ENCODE measurements at places on chromosomes 13 and 19.

DNA sequence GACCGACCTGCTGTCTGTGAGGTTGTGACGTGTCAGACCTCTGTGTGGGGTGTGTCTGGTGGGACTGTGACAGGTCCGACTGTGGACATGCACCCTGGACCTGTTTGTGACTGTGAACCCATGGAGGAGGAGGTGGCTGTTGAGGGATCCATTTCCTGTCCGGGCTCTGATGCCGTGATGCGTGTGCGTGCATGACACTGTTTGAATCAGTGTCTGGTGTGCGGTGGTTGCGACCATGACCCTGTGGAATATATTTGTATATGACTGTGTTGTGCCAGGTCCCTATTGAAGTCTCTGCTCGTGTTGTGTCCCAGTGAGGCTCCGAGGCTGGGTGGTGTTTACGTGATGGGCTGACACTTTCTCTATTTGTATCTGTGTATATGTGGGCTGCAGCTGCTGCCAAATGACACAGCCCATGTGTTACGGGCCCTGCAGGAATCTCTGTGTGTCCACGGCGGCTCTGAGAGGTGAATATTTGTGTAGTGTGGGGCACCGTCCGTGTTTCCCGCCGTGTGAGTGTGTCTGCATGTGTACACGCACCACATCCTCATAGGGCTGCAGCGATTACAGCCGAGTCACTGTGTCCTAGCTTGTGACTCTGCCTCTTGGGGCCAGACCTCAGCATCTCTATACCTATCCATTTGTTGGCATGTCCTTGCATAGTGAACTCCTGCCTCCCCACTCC is 18.3 kb downstream of the CCDC97 start:
- DNase-seq, result no peak

DNA sequence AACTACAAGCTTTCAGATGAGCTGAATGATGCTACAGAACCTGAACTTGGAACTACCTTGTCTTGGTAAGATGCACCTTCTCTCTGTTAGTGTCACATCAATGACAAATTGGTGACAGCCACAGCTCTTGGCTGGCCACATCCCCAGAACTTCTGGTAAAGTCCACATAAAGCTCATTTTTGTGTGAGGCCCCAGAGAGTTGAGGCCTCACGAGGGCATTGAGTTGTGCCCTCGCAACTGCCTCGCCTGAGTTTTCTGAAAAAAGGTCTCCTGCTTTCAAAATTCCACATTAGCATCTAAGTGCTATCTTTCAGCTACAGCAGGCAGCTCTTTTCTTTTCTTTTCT is 42.6 kb downstream of the MRPL57 start:
- no peak for DNase-seq

GRCh38 chr13:112877976-112878955 is 90.7 kb upstream of the MCF2L start:
- DNase-seq, result no peak

GRCh38 chr13:78592584-78592983 is 10.8 kb downstream of the POU4F1 start:
- no peak for DNase-seq

DNA sequence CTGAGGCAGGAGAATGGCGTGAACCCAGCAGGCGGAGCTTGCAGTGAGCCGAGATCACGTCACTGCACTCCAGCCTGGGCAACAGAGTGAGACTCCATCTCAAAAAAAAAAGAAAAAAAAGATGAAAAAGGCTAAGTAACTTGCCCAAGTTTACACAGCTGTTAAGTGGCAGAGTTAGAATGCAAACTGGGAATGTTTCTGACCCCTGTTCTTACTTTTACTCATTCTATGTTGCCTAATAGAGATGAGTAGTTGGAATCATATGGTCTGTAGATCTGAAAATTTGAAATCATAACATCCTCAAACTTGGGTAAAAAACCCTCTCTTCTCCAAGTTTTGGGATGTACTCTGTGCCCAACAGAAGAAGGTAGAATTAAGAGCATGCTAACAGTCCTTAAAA is 235.8 kb upstream of the RFC3 start:
- no peak for DNase-seq

GRCh38 chr13:33518452-33518851 is 232.9 kb upstream of the STARD13 start:
- no peak for DNase-seq

DNA sequence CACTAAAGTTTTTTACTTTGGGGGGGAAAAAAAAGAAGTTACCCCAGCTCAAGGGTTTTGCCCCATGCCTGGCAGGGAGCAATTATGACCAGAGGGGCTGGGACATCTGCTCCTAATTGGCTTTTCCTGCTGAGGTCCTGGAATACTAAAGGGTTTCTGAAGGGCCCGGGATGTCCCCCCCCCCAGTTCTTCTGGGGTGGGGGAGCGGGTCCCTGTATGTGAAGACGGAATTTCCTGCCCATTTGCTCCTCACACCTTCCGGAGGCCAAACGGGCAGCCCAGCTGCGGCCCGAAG is 1.1 kb upstream of the DLL3 start:
- DNase-seq, result no peak

- peak; percentile 31 for DNase-seq
Observed at GRCh38 chr19:39166571-39167391, 30.0 kb upstream of the NCCRP1 start.

- DNase-seq, result no peak
Observed at GRCh38 chr13:44188257-44188656, 185.4 kb upstream of the SERP2 start.

DNA sequence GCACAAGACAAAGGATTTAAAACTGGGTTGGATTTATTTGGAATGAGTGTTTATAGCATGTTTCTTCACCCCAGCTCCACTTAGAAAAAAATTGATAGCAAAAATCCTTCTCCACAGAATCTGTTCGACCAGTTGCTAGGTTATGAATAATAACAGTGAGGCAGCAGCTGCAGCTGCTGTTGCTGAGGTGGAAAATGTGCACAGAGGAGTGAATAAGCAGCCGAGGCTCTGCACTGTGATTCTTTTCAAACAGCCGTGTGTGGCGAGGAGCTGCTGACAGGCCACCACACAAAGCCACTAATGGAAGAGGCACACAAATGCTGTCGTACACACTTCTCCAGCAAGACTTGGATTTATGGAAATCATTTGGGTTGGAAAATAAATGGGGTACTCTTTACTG is 6.4 kb upstream of the RASL11A start:
- DNase-seq, result no peak

GRCh38 chr19:17611462-17612244 is 56.2 kb downstream of the COLGALT1 start:
- no peak for DNase-seq

DNA sequence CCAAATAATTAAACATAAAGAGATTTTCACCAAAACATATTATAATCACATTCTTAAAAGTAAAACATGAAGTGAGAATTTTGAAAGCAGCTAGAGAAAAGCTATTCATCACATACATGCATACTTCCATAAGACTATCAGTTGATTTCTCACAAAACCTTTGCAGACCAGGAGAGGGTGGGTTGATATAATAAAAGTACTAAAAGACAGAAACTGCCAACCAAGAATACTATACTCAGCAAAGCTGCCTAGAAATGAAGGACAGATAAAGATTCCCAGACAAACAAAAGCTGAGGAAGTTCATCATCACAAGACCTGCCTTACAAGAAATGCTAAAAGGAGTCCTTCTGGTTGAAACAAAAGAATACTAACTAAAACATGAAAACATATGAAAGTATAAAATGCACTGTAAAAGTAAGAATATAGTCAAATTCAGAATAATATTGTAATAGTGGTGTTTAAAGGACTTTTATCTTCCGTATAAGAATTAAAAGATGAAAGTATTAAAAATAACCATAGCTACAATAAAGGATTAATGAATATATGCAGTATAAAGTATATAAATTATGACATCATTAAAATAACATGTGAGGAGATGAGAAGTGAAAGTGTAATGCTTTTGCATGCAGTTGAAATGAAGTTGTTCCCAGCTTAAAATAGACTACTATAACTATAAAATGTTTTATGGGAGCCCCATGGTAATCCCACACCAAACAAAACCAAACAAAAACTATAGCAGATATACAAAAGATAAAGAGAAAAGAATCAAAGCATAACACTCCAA is 76.2 kb downstream of the RXFP2 start:
- DNase-seq, result no peak

DNA sequence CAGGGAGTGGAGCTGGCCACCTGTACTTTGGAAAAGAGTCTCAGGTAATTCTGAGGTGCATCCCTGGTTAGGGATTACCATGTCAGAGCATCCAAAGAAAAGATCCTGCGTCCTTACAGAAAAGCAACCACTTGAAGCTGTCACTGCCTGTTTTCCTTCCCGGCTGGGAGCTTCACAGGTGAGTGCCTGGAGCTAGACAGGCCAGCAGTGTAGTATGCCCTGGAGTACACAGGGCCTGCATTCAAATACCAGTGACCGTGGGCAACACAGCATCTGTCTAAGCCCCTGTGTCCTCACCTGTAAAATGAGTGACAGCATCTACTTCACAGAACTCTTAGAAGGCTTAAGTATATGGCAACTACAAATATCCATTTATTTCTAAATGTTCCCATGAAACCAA is 29.0 kb downstream of the DZIP1 start:
- no peak for DNase-seq

GRCh38 chr19:2488942-2489731 is 13.2 kb downstream of the GADD45B start:
- peak; percentile 66 for DNase-seq

GRCh38 chr13:97259410-97259797 is 37.3 kb downstream of the MBNL2 start:
- DNase-seq, result no peak

DNA sequence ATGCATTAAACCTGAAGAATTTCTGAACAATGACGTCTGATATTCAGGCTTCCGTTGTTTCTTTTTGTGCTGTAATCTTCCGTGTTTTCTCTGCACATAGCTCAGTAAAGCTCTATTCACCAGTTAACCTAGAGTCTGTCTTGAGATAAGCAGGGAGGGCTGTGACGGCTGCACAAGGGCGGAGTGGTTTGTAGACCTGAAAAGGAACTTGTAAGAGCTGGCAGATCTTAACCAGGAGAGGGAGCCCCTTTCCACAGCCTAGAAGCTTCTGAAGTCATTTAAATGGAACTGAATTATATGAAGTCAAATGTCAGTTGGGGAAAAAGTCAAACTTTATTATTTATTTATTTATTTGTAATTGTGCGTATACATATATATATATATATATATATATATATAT is 27.5 kb downstream of the DPRX start:
- DNase-seq, result peak; percentile 69

GRCh38 chr13:48493851-48494250 is 39.0 kb downstream of the RCBTB2 start:
- no peak for DNase-seq

DNA sequence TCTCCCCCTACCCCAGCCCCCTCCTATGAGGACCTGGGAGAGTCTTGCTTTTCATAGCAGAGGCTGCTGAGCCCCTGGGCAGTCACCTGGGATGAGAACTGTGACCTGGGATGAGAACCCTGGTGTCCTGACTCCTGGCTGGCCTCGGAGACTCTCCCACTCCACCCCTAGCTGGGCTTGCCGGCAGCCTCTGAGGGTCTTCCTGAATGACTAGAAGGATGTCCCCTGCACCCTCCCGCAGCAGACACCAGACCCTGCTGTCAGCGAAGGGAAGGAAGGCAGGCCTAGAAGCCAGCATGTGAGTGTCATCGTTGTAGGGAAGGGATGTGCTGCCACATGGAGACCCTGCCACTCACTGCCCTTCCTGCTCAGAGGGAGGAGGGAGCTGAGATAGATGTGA is 203.4 kb upstream of the ZNF536 start:
- DNase-seq, result no peak

DNA sequence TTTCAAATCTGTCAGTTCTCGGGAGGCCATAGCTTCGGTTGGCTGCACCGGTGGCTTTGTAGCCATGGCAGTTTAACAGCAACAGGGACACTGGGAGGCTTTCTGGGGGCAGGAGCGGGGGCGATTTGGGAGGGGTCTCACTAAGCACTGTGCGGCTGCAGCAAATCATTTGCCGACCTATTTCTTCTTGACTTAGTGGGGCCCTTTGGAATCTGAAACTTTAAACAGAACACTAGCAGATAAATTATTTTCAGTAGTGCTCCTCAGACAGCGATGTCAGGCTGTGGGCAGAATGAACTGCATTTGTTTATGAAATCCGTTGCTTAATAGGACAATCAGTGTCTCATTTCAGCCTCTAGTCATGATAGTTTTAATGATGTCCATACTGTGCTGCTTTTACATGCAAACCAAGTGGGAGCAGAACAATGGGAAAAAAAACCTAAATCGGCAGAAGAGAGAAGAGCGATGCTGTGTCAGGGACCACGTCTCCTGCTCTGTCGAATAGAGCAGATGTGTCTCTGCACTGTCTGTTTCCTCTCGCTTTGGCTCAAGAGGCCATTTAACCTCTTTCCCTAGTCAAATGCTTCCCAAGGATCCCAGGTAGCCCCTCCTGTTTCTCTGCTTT is 211.9 kb downstream of the OLFM4 start:
- DNase-seq, result no peak

DNA sequence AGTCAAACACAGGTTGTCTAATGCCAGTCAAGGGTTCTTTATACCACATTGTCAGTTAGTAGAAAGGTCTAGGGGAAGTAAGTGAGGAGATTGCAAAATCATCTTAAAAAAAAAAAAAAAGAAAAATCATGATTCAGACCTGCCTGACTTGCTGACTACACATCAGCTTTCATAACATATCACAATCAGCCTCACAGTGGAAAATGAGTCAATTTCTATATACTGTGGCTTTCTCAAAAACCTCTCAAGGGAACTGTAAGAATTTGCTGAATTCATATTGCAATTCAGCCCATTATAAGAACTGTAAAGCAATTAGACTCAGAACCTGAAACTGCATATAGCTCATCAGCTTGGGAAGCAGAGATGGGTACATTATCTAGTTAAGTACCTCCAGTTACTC is 75.3 kb upstream of the GPC6 start:
- DNase-seq, result no peak

DNA sequence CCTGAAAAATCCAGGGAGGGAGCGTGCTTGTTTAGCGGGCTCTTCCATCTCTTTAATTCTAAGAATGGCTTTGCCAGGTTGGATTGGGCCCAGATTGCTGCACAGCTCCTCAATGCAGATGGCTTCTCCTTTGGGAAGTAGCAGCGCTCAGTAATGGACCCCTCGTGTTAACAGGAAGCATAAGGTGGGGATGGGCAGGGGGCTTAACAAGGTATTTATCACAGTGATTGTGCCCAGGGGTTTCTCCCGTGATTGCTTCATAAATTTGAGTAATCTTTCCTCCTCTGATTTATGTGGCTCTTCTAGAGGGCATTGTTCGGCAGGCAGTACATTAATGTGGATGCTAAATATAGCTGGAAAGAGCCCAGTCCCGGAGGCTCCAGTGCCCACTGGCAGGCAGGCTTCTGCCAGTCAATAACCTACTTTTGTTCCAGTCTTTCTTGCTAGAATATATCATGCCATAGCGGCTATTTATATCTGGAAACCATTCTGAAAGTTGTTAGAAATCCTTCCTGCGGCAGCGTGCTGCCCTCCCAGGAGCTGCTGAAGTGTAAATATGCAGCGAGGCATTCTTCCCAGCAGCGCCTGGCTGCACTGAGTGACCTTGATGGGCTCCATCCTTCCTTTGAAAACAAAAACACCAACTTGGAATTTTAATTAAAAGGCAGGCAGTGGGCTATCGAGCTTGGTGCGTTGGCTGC is 65.0 kb downstream of the FGF9 start:
- no peak for DNase-seq

GRCh38 chr13:96273196-96273595 is 183.3 kb downstream of the HS6ST3 start:
- no peak for DNase-seq
